Lung microvascular endothelial cell (primary cell): ENCODE measurements at places on chromosomes 12 and 14. TPM values are rescaled to one million over a fixed set of nuclear protein-coding genes. Genes with fewer than 3 reads are reported as not detected.

Gene OR6C2
- total RNA-seq, result not detected in 2 replicates

- DNase-seq, result no peak
Observed at GRCh38 chr12:121849211-121849610, 9.4 kb downstream of the HPD start.

DNA sequence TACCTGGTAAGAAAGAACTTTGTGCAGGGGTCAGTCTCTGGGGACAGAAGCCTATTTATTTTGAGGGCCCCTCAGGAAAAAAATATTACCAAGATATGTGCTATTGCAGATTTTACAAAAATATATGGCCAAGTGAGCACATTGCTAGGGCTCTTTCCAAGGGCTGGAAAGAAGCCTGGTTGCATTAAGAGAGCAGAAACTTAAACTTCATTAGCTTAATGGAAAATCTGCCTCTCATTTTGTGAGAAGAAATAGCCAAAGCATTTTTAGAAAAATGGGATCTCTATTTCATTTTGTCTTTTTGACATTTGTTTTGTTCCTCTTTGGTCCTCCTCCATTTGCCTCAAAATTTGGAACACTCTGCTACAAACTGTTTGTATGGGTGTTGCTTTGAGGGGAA, 283.5 kb downstream of the NELL2 start:
- DNase-seq, result no peak

Gene RTN1
- total RNA-seq, result under 0.01 TPM in 2 replicates

DNA sequence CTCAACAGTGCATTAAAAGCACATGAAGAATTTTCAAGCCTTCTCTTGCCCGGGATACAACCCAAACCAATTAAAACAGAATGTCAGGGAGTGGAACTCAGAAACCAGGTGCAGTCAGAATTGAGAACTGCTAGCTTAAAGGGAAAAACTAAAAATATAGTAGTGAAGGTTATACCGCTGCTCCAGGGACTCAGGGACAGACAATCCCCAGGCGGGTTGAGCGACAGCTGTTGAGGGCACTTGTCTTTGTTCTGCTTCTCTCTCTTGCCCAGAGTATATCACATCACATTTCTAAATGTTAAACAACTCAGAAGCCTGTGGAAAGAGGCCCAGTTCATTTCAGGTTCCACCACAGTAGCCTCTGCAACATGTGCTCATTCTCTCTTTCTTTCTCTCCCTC, 93.1 kb downstream of the SLC5A8 start:
- no peak for DNase-seq

- no peak for DNase-seq
Observed at GRCh38 chr12:42541965-42542364, 47.6 kb downstream of the PRICKLE1 start.

- DNase-seq, result peak; percentile 74
Observed at GRCh38 chr14:84273181-84273580, 1256.8 kb upstream of the FLRT2 start.

DNA sequence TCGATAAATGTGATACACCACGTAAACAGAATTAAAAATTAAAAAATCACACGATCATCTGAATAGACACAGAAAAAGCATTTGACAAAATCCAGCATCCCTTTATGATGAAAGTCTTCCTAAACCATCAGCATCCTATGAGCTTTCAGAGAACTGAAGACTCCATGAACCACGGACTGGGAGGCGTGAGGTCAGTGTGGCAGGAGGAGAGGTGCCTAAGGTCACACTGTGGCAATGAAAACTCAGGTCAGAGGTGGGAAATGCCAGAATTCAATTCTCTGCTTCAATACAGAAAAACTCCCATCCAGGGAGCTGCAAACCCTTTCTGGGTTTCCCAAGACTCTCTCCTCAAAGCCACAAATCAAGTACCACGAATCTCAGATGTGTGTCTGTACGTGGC, 51.6 kb downstream of the KDM2B start:
- DNase-seq, result no peak

DNA sequence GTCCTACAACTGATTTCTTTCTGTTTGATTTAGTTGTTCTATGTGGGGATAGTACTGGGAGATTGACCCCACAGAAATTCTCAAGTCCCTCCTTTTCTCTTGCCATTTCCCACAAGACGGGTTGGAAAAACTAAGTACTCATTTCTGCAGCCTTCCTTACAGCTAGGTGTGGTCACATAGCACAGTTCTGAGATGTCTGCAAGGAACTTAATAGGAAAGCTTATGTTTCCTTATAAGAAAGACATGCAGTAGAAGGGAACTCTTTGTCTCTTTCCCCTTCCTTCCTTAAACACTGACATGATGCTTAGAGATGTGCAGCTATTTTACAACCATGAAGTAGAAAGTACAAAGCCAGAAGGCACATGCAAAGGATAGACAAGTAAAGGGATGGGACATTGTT, 113.7 kb downstream of the PTPRR start:
- DNase-seq, result no peak

Gene PUS7L
- total RNA-seq, result 5.7 and 8.5 TPM in 2 replicates

DNA sequence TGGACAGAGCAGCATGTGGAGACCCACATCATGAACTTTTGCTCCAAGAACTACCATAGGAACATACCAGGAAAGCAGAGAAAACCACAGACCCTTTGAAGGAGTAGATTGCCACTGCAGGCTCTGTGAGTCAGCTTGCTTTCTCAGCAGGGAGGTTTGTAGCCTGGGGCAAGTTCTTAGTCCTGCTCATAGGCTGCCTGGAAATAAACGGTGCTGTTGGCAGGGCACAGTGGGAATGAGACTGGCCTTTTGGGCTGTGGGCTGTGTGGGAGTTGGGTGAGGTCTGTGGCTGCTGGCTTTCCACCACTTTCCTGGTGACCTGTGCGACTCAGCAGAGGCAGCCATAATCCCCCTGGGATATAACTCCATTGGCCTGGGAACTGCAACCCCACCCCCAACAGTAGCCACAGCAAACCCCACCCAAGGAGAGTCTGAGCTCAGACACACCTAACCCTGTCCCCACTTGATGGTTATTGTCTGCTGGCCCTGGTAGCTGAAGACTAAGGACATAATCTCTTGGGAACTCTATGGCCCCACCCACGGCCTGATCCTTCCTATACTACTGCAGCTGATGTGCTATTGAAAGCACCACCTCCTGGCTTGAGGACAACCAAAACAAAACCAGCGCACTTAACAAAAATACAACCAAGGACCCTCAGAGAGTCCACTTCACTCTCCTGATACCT, 192.1 kb upstream of the GARIN6 start:
- no peak for DNase-seq

Gene AQP2
- total RNA-seq, result not detected in 2 replicates

DNA sequence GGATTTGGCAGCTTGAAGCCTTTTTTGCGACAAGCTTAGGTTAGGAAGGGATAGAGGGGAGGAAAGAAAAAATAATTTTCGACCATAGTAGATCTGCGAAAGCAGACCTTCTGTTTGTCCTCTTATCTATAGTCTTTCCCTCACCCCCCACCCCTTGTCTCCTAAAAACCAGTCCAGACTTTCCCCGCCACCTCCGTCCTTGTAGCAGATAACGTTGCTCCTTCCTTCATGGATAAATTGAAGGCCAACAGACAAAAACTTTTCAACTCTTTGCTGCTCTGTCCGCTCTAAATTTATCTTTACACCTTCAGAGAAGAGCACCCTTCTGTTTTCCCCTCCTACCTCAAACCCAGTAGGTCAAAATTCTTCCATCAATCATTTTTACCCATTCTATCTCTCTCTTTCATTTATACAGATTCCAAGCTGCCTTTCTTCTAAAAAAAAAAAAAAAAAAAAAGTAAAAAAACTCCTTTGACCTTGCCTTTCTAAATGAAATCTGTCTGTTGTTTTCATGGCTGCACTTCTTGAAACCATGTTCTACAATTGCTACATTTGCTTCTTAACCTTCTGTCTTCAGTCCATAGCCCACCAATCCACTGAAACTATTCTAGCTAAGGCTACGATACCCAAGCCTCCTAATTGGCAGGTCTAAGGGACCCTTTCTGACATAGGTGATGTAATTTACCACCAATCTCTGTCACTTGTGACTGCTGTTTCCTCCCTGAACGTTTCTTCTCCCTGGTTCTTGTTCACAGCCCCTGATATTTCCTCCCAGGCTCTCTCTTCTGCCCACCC, 11.1 kb upstream of the NEMF start:
- no peak for DNase-seq

DNA sequence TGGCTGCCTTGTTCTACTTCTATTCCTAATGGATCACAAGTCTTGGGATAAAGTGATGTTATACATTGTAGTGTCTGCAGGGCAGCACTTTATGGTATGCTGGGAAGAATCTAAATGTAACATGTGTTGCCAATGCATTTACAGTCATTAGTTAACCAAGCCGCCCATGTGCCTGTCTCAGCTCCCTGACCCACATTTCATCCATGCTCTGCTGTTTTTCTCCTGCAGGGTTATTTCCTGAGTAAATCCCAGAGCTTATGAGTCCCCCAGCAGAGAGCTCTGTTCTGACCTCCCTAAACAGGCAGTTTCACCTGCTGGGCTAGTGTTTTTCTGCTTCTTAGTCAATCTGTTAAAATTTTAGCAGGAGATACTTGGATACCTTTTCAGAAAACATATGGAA, 4.4 kb upstream of the TMTC2 start:
- no peak for DNase-seq

DNA sequence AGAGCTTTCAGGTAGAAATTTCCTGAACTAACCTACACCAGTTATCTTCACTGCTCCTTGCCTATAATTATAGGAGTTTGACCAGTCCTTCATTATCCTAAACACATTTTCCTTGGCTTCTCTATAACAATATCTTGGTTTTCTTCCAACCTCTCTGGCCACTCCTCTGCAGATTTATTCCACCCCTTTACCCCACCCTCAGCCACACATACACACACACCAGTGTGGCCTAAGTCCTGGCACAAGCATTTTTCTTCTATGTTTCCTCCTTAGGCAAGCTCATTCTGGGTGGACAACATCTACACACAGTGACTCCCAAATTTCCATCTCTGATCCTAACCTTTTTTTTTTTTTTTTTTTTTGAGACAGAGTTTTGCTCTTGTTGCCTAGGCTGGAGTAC, 25.1 kb downstream of the CDK17 start:
- DNase-seq, result no peak

GRCh38 chr12:49622501-49623141, 740 bp upstream of the PRPF40B start:
- DNase-seq, result no peak

GRCh38 chr12:41604830-41605229, 416.7 kb downstream of the PDZRN4 start:
- DNase-seq, result no peak

DNA sequence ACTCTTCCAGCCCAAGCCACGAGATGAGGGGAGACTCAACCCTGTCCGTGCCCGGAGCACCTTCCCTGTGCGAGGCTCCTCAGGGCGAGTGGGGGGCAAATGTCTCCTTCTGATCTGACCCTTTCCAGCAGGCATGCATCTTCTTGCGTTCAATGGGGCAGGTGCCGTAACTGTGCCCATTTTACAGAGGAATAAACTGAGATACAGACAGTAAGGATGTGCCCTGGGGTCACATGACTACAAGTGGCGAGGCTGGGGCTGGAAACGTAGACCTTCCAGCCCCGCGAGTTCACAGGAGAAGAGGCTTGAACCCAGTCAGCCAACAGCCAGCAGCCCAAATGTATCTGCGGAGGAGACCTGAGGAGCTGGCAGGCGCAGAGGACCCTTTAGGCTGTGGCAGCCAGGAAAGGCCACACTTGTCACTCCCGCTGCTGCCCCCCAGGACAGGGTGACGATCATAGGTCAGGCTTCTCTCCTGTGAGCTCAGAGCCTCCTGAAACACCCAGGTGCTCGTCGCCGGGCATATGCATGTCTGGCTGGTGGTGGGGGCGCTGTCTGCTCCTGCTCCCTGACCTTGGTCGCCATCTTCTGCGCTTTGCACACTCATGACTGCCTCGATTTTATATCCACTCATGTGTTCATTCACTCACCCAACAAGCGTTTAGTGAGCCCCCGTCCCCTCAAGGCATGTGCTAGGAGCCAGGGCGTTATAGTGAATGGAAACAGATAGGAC, 41.7 kb downstream of the CCDC88C start:
- no peak for DNase-seq

Gene STX2
- 16.8 and 23.8 TPM in 2 replicates for total RNA-seq

GRCh38 chr12:46590991-46591703, 218.6 kb upstream of the SLC38A2 start:
- no peak for DNase-seq

DNA sequence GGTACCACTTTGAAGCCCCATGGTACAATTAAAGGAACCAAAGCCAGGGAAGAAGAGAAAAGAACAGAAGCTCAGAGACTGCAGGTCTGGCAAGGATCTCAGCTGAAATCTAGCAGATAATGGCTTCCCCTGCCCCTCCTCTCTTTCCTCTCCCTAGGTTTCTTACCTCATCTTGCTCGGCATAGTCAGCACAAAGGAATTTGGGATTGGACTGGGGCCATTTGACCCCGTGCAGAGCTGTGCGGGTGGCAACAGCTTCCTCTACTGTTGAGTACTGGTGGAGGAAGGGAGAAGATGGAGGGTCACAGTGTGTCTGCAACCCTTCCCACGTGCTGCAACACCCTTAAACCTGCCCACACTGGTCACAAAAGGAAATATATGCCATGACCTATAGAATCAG, 4.7 kb upstream of the CDH24 start:
- peak; percentile 95 for DNase-seq

DNA sequence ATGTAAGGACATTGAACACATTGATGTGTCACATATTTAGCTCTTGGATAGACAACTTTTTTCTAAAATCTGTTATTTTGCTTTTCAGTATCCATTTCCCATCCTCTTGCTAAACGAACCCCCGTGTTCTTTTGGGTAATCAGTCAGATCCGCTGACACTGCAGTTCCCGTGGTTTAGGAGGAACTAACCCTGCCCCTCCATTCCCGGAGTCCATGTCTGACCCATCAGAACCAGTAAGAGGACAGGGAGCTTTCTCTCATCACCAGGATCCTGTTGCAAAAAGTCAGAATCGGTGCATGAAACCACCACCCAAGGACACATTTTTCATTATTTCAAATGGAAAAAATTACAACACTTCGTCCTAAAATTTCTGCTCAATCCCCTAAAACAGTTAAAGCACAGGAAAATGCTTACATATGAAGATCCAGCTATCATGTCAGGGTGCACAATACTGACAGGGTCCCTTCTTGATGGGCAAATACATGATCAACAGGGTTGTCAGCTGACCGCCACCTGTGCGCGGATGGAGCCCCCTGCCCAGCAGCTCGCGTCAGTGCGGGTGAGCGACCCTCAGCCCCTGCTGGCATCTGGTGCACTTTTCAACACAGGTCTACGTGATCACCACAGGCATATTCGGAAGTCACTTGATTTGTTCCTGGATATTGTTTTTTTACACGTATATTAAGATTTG, 276.8 kb downstream of the ADGRD1 start:
- DNase-seq, result no peak

Gene PRH2
- not detected in 2 replicates for total RNA-seq
